ENCODE measurements at places on chromosomes 12 and 14. TPM values are rescaled to one million over a fixed set of nuclear protein-coding genes. Genes with fewer than 3 reads are reported as not detected.

Gene KRT7
- polyA plus RNA-seq, result 131 TPM

Gene ENDOU
- polyA plus RNA-seq, result not detected

- H3K27me3 ChIP-seq, result no peaks in the 10 kb centered on the region
- H3K36me3 ChIP-seq, result no peaks in the 10 kb centered on the region
- H3K4me3 ChIP-seq, result no peak overlapping the region
- no peaks in the 10 kb centered on the region for H3K4me1 ChIP-seq
- DNase-seq, result no peak
Measured at GRCh38 chr12:83113945-83114344, 427.2 kb downstream of the TMTC2 start.

DNA sequence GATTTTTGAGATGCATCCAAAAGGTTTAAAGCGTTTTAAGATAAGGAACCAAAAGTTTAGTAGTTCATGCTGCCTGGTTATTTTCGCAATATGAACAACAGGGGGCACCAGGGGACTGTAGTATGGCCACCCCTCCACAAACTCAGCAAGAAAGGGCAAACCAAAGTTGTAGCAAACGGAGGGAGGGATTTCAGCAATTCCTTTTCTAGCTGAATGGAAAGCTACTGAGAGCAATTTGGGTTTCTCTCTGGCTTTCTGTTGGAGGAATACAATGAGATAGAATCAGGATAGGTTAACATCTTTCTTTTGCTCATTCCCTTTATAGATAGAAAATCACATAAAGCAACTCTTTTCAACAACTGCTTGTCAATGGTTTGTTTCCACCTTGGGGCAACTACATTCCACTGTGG lies 62.5 kb downstream of the DRAM1 start:
- H3K4me1 ChIP-seq, result peaks cover 22% of the 10 kb centered on the region
- no peak overlapping the region for H3K4me3 ChIP-seq
- H3K27me3 ChIP-seq, result no peaks in the 10 kb centered on the region
- H3K36me3 ChIP-seq, result no peaks in the 10 kb centered on the region
- DNase-seq, result peak; percentile 76
- no peak overlapping the region for H3K27ac ChIP-seq

All from endothelial cell of umbilical vein (primary cell).